ENCODE measurements at places on chromosomes 13 and 19. TPM values are rescaled to one million over a fixed set of nuclear protein-coding genes. Genes with fewer than 3 reads are reported as not detected.
A peak's percentile ranks its signal among the peaks of the same experiment; 100 is the strongest.

GRCh38 chr19:12843999-12844732 is 5.9 kb downstream of the MAST1 start:
- H3K27me3 ChIP-seq = peaks cover 7% of the 10 kb centered on the region
- H3K27ac ChIP-seq = no peak overlapping the region
- H3K4me1 ChIP-seq = peaks cover 3% of the 10 kb centered on the region
- no peaks in the 10 kb centered on the region for H3K36me3 ChIP-seq
- DNase-seq = no peak

- H3K4me3 ChIP-seq = no peak overlapping the region
- H3K27me3 ChIP-seq = no peaks in the 10 kb centered on the region
- no peak overlapping the region for H3K27ac ChIP-seq
- DNase-seq = no peak
- H3K36me3 ChIP-seq = peaks cover 5% of the 10 kb centered on the region
These were observed 11.1 kb downstream of the DDA1 start for GRCh38 chr19:17320435-17320834.

GRCh38 chr19:28400953-28401671 is 811.8 kb downstream of the UQCRFS1 start:
- no peak overlapping the region for H3K27ac ChIP-seq
- H3K4me1 ChIP-seq = no peaks in the 10 kb centered on the region
- H3K36me3 ChIP-seq = no peaks in the 10 kb centered on the region
- H3K4me3 ChIP-seq = no peak overlapping the region
- no peaks in the 10 kb centered on the region for H3K27me3 ChIP-seq

DNA sequence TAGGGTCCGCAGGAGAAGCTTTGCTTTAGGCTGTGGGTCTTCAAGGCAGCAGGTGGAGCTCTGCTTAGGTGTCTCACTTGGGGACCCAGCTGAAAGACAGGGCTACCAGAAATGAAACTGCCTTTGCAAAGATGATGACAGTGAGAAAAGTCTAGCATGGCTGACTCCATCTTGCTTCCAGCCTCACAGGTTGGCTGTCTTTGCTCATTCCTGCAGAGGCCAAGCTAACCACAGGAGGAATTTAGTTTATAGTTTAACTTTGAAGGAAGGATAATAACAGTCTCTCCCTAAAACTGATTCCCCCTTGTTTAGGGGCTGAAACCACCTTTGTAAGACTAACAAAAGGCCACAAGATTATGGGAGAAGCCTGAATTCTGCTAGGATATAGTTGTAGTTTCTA is 252.4 kb downstream of the UQCRFS1 start:
- DNase-seq = no peak
- no peaks in the 10 kb centered on the region for H3K36me3 ChIP-seq
- H3K27ac ChIP-seq = no peak overlapping the region
- no peaks in the 10 kb centered on the region for H3K27me3 ChIP-seq

DNA sequence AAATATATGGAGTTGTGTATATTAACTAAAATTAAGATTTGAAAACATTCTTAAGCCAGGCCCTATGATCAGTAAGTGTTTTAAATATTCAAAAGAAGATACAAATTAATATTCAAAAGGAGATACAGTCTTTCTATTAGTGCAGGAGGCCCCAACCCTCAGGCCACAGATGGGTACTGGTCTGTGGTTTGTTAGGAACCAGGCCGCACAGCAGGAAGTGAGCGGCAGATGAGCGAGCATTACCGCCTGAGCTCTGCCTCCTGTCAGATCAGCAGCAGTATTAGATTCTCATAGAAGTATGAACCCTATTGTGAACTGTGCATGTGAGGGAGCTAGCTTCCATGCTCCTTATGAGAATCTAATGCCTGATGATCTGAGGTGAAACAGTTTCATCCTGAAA is 232.9 kb downstream of the FOXO1 start:
- no peaks in the 10 kb centered on the region for H3K36me3 ChIP-seq
- no peaks in the 10 kb centered on the region for H3K27me3 ChIP-seq

DNA sequence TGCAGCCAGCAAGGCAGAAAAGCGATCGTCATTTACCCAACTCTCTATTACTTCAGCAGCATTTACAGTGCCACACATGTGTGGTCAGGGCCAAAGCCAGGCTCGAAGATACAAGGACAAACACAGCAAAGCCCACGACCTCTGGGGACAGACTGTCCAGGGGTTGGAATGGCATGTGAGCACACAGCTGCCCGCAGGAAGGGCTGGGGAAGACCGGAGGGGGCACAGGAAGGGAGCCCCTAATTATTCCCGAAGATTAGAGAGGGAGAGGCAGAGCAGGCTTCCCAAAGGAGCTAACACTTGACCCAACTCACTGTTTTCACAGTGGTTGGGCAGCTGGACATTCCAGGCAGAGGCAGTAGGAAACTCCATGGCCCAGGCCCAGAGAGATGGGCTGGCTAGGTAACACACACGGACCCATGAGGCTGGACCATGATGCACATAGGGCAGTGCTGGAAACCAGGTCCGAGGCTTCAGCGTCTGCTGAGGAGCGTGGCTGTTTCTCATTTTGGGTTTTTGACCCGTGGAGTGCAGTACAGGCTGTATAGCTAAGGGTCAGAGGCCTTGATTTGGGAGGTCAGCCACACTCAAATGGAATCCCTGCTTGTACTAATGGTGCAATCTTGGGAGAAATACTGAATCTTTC is 179.8 kb downstream of the FOXO1 start:
- H3K27ac ChIP-seq = no peak overlapping the region
- no peak overlapping the region for H3K4me3 ChIP-seq
- no peaks in the 10 kb centered on the region for H3K36me3 ChIP-seq

- no peaks in the 10 kb centered on the region for H3K4me1 ChIP-seq
- H3K27me3 ChIP-seq = no peaks in the 10 kb centered on the region
- no peaks in the 10 kb centered on the region for H3K36me3 ChIP-seq
- DNase-seq = no peak
- no peak overlapping the region for H3K27ac ChIP-seq
These were observed 38.0 kb upstream of the FREM2 start for GRCh38 chr13:38648912-38649311.

DNA sequence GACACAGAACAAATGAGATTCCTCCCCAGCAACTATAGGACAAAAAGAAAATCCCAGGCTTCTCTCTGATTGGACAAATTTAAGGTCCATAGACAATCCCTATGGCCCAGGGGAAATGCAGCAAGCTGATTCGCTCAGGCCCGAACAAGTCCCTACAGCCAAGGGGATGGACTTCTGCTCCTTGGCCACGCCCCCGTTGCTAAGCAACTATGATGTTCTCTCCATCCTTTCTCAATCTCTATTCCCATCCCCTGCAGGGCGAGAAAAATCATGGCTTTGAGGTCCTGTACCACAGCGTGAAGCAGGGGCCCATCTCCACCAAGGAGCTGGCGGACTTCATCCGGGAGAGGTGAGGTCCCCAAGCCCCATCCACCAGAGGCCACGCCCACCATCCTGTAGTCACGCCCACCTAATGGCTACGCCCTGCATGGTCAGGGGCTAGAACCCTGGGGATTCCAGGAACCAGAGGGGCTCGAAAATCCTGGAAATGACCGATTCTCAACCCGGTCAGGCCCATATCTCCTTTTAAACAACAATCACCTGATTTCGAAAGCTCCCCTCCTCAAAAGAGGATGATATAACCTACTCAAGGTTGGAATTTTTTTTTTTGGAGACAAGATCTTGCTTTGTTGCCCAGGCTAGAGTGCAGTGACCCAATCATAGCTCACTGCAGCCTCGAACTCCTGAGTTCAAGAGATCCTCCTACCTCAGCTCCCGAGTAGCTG is 11.4 kb downstream of the FCHO1 start:
- peaks cover 6% of the 10 kb centered on the region for H3K36me3 ChIP-seq
- H3K27me3 ChIP-seq = no peaks in the 10 kb centered on the region
- no peak overlapping the region for H3K4me3 ChIP-seq
- H3K27ac ChIP-seq = no peak overlapping the region

DNA sequence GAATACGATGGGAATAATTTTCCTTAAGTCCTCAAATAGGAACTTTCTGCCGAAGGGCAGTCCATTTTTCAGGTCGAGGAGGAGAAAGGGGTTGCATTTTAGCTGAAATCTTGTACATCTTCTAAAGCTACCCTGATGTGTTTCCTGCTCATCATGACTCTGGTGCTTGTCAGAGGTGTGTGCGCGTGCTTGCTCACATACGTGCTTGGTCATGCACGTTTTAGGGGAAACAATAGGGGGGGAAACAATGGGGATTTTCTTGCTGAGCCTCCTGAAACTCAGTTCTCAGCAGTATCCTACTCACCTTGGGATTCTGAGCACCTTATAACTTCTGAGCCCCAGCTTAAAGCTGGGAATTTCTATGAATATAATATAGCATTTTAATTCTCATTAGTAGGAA is 44.7 kb downstream of the TM9SF2 start:
- H3K27ac ChIP-seq = peak overlapping the region; percentile 88
- H3K36me3 ChIP-seq = peaks cover 23% of the 10 kb centered on the region
- peaks cover 67% of the 10 kb centered on the region for H3K4me1 ChIP-seq
- DNase-seq = no peak
- H3K4me3 ChIP-seq = no peak overlapping the region

GRCh38 chr19:4414800-4415321 is 12.4 kb downstream of the CHAF1A start:
- no peak overlapping the region for H3K4me3 ChIP-seq
- no peak overlapping the region for H3K27ac ChIP-seq

- no peak overlapping the region for H3K27ac ChIP-seq
- no peak overlapping the region for H3K4me3 ChIP-seq
- H3K36me3 ChIP-seq = no peaks in the 10 kb centered on the region
These were observed 118.0 kb downstream of the RFC3 start for GRCh38 chr13:33935969-33936368.

DNA sequence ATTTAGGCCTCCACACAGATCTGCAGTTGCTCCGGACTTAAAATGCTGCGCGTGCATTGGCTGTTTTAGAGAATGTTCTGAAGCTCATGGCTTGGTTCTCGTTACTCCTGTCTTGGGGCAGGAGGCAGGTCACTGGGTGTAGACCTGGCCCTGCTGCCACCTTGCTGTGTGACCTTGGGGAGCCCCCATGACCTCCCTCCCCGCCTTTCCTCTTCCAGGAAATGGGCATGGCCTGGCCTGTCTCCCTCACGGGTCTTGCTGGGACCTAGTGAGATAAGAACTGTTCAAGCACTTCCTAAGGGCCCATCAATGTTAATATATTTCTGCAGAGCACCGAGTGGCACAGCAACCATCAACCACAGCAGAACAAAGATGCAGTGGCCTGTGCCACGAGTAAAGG is 49.4 kb downstream of the KLF2 start:
- DNase-seq = no peak
- peaks cover 19% of the 10 kb centered on the region for H3K36me3 ChIP-seq
- H3K27me3 ChIP-seq = no peaks in the 10 kb centered on the region
- no peak overlapping the region for H3K27ac ChIP-seq

DNA sequence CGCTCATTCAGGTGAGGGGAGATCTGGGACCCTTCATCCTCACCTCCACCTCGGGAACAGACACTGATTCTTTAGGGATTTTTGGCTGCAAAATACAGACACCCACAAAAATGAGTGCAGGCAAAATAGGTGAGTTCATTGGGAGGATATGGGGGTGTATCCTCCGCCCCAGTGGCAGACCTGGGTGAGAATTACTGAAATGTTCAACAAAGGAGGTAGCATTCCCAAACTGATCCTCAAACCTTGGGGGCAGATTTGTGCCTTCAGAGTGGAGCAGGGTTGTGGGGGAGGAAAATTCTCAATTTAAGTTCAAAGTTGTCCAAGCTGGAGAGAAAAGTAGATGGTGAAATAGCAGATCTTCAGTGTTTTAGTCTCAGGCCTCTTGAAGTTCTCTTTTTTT is 31.3 kb upstream of the SIN3B start:
- no peak overlapping the region for H3K27ac ChIP-seq
- DNase-seq = no peak
- H3K4me1 ChIP-seq = no peaks in the 10 kb centered on the region

DNA sequence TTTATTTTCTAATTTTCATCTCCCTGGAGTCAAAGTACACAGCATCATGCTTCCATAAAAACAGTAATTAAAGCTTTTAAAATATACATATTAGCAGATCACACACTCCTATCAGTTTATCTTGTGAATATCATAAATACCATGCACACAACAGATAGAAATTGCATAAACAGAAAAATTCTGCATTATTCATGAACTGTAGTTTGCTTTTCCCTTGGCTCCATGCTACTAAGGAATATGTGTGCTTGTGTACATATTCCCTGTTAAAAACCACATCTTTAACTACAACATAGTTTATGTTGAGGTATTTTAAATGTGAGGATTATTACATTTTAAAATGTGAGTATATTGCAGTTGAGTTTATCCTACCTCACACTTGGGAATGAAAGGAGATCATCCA is 193.5 kb downstream of the FGF14 start:
- H3K36me3 ChIP-seq = no peaks in the 10 kb centered on the region
- no peak overlapping the region for H3K27ac ChIP-seq
- no peaks in the 10 kb centered on the region for H3K4me1 ChIP-seq
- no peak for DNase-seq
- no peak overlapping the region for H3K4me3 ChIP-seq
- H3K27me3 ChIP-seq = no peaks in the 10 kb centered on the region

GRCh38 chr19:1501200-1501595 is 10.2 kb downstream of the REEP6 start:
- H3K4me1 ChIP-seq = no peaks in the 10 kb centered on the region
- no peak overlapping the region for H3K4me3 ChIP-seq
- H3K36me3 ChIP-seq = no peaks in the 10 kb centered on the region
- no peak overlapping the region for H3K27ac ChIP-seq
- no peaks in the 10 kb centered on the region for H3K27me3 ChIP-seq

GRCh38 chr13:94109715-94110374 is 369.6 kb downstream of the DCT start:
- H3K4me1 ChIP-seq = no peaks in the 10 kb centered on the region
- H3K27me3 ChIP-seq = no peaks in the 10 kb centered on the region
- H3K36me3 ChIP-seq = no peaks in the 10 kb centered on the region

- no peak overlapping the region for H3K27ac ChIP-seq
- no peaks in the 10 kb centered on the region for H3K27me3 ChIP-seq
- no peak overlapping the region for H3K4me3 ChIP-seq
- no peaks in the 10 kb centered on the region for H3K4me1 ChIP-seq
- no peaks in the 10 kb centered on the region for H3K36me3 ChIP-seq
These were observed 589.3 kb upstream of the ARGLU1 start for GRCh38 chr13:107157271-107157670.

- DNase-seq = no peak
- H3K4me1 ChIP-seq = peaks cover 38% of the 10 kb centered on the region
- H3K4me3 ChIP-seq = no peak overlapping the region
These were observed 7.5 kb downstream of the RASA3 start for GRCh38 chr13:114124921-114125320.

The CYP2F1 gene
- not detected for total RNA-seq

The ZNF443 gene
- total RNA-seq = 3.9 TPM

The MAMSTR gene
- total RNA-seq = 0.32 TPM

The SLAIN1 gene
- 58.5 TPM for total RNA-seq

The SLC10A2 gene
- total RNA-seq = not detected

The ZNF563 gene
- total RNA-seq = 3.7 TPM

The SHISA7 gene
- not detected for total RNA-seq

The CYSLTR2 gene
- total RNA-seq = not detected

The ZNF723 gene
- not detected for total RNA-seq

The ZNF345 gene
- 1.8 TPM for total RNA-seq

The POLR2E gene
- 250 TPM for total RNA-seq

All from GM12878 (cell line).